Hepatocyte (in vitro differentiated cells): ENCODE measurements at places on chromosomes 13 and 19. TPM values are rescaled to one million over a fixed set of nuclear protein-coding genes. Genes with fewer than 3 reads are reported as not detected.
A peak's percentile ranks its signal among the peaks of the same experiment; 100 is the strongest.

- peak; percentile 16 for DNase-seq
Measured at GRCh38 chr13:35471706-35472322, 4.7 kb downstream of the MAB21L1 start.

DNA sequence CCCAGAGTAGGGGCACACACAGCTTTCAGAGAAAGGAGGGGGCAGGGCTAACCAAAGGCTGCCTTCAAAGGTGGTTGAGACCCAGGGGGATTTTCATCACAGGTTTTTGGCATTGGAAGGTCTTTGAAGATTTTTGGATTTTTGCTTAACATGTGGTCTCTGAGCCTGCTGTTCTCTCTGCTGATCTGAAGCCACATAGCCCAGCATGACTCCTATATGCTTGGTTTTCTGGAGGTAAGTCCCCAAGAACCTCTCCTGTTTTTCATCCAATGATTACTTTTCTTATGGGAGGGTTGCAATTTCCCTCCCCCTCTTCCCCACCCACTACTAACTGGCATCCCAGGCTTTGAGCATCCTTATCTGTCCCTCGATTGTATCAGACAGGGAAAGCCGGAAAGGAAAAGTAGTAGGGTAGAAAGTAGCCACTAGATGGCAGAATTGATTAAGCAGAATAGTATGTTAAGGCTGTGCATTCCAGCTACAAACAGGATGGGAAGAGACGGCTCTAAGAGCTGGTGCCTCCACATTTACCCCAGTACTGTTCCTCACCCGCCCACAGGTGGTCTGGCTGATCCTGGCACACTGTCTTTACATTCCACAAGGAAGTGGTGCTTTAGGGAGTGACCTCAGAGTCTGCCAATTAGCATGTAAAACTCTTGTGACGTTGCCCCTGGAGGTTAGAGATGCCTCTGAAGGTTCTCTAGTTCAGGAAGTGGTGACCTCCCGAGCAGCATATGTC lies 218.9 kb upstream of the EDNRB start:
- peak; percentile 82 for DNase-seq

GRCh38 chr13:42638886-42639285 lies 64.9 kb downstream of the TNFSF11 start:
- DNase-seq: no peak

DNA sequence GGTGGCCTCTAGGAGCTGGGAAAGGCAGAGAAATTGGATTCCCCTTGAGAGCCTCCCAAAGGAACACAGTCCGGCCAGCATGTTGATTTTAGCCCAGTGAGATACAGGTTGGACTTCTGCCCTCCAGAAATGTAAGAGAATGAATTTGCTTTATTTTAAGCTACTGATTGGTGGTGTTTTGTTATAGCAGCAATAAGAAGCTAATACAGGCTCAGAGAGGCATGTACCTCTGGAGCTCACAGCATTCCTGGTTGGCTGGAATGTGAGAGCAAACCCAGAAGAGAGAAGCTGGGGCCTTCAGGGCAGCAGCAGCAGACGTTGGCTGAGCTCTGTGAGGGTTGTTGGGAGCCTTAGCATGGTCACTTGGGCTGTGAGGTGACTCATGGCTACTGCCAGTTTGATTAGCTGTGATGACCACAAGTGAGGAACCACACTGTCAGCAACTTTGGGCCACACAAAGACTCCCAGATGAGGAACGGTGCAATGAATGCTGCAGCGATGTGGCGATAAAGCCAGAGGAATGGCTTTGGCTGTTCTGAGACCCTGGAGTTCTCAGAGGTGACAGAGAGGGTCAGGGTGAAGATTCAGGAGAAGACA lies 80.1 kb downstream of the CYSLTR2 start:
- no peak for DNase-seq

DNA sequence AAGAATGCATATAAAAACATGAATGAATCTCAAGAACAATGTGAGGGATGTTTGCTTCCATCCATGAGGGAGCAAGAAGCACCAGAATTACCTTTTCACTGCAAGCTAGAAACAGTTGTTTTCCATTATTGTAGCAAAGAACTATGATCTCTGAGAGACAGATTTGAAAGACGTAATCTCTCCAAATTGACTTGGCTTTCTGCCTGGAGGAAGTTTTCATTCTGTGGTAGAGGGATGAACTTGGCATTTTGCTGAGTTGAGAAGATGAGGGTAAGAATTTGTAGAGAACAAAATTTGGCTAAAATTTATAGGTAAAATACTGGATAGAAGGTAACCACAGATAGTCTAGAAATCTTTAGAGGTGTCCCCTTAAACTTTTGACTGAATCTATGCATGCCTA lies 496.8 kb downstream of the TDRD3 start:
- no peak for DNase-seq

GRCh38 chr13:48890391-48890790 lies 85.3 kb upstream of the FNDC3A start:
- DNase-seq: no peak

GRCh38 chr13:38002606-38003005 lies 133.0 kb upstream of the TRPC4 start:
- no peak for DNase-seq

- DNase-seq: no peak
Measured at GRCh38 chr19:7494416-7495098, 5.7 kb upstream of the PEX11G start.

DNA sequence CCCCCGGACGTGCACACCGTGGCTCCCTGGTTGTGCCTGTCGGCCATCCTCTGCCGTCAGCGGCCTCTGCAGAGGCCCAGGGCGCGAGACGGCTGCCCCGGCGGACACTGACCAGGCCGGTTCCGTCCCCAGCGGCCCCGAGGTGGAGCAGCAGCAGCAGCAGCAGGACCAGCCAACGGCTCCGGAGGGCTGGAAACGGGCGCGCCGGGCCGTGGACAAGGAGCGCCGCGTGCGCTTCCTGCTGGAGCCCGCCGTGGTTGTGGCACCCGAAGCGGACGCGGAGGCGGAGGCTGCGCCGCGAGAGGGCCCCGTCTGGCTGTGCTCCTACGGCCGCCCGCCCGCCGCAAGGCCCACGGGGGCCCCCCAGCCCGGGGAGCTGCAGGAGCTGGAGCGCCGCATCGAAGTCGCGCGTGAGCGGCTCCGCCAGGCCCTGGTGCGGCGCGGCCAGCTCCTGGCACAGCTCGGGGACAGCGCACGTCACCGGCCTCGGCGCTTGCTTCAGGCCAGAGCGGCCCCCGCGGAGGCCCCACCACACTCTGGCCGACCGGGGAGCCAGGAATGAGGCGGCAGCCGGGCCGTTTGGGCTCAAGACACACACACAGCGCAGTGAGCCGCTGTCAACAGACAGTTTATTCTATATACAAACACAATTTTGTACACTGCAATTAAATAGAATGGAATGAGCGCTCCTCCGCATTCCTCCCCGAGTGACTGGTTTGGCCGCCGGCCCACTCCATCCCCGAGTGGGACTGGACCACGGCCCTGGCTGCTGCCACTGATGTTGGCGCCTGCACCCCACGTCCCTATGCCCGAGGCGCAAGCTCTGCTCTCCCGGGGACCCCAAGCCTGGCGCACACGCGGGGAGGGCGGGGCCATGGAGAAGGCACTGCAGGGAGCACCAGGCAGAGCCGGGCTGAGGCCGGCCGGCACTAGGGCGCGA lies 9.1 kb downstream of the GRIN3B start:
- DNase-seq: no peak

- DNase-seq: peak; percentile 87
Measured at GRCh38 chr13:30802953-30803478, 67.7 kb downstream of the ALOX5AP start.

GRCh38 chr13:22828081-22828480 lies 352.7 kb upstream of the SGCG start:
- no peak for DNase-seq

DNA sequence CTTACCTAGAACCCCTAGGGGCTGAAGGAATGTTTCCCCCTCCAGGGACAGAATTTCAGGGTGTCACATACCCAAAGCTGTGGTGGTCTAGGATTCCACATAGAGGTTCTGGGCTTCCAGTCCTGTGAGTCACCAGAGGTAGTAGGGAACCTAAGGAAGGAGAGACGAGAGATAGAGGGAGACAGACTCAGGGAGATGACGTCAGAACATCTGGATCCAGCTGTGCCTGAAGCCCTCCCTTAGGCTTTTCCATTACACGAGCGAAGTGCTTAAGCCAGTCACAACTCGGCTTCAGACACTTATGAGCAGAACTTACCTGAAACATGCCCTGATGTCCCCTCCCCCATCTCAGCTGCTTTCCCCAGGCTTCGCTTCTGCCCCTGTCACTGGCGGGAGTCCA lies 11.8 kb upstream of the SELENOW start:
- no peak for DNase-seq

Gene RPS5
- total RNA-seq: 1,644 and 2,420 TPM in 2 replicates

Gene GSX1
- total RNA-seq: not detected in 2 replicates

Gene RASGRP4
- 0.07 and 0.36 TPM in 2 replicates for total RNA-seq

Gene DDX39A
- total RNA-seq: 51.8 and 79.2 TPM in 2 replicates

Gene ZNF468
- 37.2 and 43.6 TPM in 2 replicates for total RNA-seq

Gene ZNF793
- total RNA-seq: 5.1 and 5.8 TPM in 2 replicates

Gene CGB8
- total RNA-seq: 0.50 TPM in 1 of 2 replicates, not detected in the other
